T-cell (primary cell): ENCODE measurements at places on chromosomes 16 and 17.

GRCh38 chr17:40115101-40115436, 6.7 kb upstream of the MSL1 start:
- DNase-seq, result no peak

GRCh38 chr17:76446449-76447231, 6.3 kb downstream of the UBE2O start:
- no peak for DNase-seq

DNA sequence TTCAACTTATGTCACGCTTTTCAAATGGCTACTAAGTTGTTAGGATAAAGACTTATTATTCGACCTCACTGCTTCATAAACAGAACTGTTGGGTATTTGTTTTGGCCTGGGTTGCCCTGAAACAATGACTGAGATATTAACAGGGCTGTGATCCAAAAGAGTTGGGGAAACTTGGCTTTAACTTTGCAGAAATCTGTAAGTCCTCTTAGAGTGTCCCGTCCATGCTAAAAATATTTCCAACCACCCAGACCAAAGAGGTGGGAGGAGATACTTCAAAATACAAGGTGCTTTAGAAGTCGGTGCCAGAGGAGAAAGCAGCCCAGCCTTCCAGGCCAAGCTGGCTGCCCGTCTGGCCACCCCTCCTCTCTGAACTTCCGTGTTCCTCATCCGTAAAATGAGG, 16.1 kb upstream of the SPATA32 start:
- no peak for DNase-seq

DNA sequence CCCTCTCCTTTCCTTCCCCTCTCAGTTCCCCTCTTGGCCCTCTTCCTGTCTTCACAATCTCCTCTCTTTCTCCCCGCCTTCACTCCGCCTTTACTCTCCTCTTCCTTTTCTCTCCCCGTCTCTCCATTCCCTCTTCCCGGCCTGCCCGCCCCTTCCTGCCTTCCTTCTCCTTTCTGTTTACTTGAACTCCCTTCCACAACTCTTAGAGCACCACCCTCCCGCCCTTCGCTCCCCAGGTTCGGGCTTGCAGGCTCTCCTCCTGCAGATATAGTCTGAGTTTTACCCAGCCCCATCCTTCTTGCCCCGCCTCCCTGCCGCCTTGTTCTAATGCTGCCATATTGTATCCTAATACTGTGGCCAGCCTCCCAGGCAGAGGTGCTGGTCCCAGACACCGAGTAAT, 201.5 kb upstream of the N4BP1 start:
- DNase-seq, result no peak

- DNase-seq, result no peak
These were observed 69.9 kb downstream of the IRX3 start for GRCh38 chr16:54216688-54217087.
